IPS DF 19.7 (cell line): ENCODE measurements at places on chromosomes 7 and 10.

- DNase-seq, result no peak
These were observed 18.0 kb downstream of the SLC25A13 start for GRCh38 chr7:96303686-96304443.

GRCh38 chr7:14687777-14688176 is 214.8 kb downstream of the DGKB start:
- no peak for DNase-seq

GRCh38 chr7:134710511-134710853 is 63.8 kb downstream of the BPGM start:
- no peak for DNase-seq

- DNase-seq, result no peak
These were observed 267.7 kb upstream of the SEMA3A start for GRCh38 chr7:84462259-84462658.

DNA sequence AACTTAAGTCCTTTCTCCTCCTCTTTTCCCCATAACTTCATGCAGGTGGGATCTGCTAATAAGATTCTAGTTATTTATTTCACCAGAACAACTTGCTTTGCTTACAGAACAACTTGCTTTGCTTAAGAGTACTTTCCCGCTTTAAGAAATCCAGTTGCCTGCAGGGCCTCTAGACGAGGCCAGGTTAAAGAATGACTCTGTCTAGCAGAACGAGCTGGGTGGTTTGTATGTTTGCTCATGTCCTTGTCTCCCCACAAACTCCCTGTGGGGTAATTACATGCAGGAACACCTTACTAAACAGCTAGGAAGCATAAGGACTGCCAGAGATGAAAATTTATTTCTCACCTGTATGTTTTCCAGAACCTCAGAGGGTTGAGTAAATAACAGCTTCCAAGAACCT is 8.8 kb upstream of the FZD8 start:
- no peak for DNase-seq

- DNase-seq, result no peak
These were observed 10.1 kb downstream of the KIF5B start for GRCh38 chr10:32046151-32046550.

- DNase-seq, result no peak
These were observed 156.8 kb downstream of the FRMD4A start for GRCh38 chr10:14173706-14174594.
